ENCODE measurements at places on chromosomes 2 and 18.
A peak's percentile ranks its signal among the peaks of the same experiment; 100 is the strongest.

- no peak for DNase-seq
These were observed 24.4 kb upstream of the GPR39 start for GRCh38 chr2:132392221-132392620.

DNA sequence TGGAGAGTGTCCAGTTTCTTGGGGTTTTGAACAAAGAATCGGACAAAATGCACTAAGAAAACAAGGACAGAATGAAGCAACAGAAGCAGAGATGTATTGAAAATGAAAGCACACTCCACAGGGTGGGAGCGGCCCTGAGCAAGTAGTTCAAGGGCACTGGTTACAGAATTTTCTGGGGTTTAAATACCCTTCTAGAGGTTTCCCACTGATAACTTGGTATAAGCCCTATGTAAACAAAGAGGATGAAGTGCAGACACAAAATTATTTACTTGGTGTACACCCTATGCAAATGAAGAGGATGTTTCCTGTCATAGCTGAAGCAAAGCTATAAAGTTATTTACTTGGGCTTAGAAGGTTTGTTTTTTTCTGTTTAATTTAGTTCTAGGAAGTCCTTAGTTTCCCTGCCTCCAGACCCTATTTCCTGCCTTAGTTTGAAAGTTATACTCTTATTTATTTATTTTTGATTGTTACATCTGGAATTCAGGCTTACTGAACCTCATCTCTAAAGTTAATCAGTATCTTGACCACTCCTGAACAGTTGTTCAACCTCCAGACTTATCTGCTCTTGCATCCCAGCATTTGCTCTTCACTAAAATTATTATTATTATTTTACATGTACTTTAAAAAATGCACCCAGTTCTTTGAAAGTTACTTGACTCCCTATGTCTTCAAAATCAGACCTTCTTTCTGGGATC, 193.5 kb downstream of the SPP2 start:
- DNase-seq = no peak

- DNase-seq = no peak
These were observed 54.1 kb downstream of the E2F6 start for GRCh38 chr2:11411768-11412448.

GRCh38 chr2:207319316-207319715, 153.6 kb upstream of the KLF7 start:
- DNase-seq = no peak

DNA sequence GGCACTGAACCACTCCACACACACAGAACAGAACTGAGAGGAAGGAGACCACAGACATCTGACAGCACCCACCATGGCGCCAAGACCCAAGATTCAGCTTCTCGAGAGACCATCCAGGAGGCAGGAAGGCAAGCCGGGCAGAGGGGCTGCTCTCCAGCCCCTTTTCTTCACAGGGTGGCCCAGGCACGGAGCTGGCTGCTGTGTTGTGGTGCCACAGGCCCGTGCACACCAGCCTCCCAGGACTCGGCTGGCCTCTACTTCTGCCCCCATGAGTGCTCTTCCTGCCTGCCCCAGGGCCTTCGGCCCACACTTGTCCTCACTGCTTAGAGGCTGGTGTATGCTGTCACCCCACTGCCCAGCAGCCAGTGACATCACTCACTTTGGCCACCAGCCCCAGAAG, 547.6 kb upstream of the RAB6C start:
- no peak for DNase-seq

DNA sequence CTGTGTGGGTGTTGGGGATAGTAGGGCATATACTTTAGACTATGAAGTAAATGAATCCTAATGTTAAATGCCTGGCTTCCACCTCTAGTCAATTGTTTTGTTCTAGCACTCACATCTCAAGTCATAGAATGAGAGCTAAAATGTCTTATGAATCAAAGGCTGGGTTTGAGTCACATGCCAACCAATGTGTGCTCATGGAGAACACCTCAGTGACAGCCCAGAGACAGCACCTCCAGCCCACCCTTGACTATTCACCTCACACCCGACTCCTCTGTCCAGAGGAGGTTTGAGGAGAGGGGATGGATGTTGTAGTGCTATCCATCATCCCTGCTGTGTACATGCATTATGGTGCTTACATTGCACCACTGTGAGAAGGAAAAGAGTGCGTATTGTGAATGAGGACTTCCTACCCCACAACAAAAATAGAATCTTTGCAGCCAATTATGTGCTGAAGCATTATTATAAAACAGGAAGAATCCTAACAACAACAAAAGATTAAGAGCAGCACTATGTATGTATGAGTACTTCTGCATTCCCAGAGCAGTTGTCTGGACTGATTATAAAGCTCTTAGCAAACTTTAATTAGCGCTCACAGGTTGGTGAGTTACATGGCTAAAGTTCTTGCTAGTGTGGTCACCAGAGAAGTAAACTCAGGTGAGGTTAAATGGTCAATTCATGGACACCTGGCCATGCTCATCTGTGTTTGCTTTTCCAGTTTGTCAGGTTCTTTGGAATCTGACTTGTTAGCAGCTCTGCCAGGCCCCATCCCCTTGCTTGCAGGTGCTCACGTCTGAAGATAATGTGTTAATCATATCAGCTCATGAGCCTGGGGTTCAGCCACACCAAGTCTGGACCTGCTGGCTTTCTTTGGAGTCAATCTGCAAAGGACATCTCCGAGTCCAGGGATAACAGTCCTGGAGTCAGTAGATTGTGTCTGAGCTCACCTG, 55.3 kb upstream of the NABP1 start:
- peak; percentile 49 for DNase-seq

DNA sequence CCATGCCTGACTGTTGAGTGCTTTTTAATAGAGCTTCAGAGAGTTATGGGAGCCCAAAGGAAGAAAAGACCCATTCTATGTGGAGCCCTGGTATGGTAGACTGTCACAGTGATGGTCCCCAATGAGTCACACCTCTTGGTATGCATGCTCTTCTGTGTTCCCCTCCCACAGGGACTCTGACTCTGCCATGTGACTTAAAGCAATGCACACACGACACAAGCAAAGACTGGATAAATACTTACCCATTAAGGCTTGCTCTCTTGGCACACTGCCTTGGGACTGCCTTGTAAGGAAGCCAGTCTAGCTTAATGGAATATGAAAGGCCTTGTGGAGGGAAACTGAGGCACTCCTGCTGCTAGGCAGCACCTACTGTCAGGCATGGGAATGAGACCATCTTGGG, 16.7 kb upstream of the DTNB start:
- DNase-seq = no peak

- DNase-seq = no peak
These were observed 118.9 kb upstream of the COL5A2 start for GRCh38 chr2:189298481-189298880.

DNA sequence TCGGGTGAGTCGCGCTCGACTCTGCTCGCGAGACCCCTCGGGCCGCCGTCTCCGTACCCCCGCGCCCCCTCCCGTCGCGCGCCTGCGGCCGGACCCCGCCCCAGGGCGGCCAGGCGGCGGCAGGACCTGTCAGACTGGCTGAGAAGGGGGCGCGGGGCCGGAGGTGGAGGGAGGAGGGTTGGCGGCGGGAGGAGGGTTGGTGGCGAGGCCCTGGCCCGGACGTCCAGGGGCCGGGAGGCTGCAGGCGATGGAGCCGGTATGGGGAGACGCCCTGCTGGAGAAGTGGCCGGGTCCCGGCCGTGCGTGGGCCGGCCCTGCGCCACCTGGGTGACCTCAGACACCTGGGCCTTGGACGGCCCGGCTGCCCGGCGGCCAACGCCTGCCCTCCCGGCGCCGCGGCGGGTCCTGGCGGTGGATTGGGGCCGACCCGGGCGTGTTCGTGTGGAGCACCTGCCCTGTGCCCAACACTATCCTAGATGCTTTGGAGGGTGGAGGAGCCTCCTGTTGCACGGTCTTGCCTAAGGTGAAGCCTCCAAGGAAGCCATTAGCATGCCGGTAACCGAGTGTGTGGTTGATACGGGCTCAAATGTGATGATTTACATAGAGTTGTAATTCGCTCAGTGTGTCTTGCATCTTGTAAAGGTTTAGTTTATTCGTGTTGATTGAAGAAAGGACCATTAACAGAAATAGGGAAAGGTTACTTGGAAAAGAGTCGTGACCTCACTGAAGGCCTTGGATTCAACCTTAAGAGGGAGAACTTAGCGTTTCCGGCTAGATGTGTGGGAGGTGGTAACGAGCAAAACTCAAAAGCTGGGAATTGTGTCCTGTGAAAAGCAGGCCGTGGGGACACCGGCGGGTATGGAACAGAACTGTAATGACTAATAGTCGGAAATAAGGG, 550 bp downstream of the MYL12B start:
- no peak for DNase-seq

DNA sequence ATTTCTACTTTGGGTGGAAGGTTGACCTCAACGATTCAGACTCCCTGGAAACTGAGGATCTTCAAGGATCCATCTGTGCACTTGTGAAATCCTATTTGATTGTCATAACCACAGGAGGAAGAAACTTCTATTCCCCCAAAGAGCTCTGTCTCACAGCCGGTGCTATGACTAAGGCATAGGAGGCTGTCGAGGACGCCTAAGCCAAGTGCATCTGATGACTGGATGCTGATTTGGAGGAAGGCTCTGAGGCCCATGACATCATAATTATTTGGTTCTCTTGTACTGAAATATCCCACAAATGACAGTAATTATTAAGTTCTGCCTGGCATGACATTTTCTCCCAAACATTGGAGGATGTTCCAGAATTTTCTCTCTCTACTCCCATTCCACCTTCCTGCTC, 13.8 kb upstream of the KCNF1 start:
- DNase-seq = no peak

- DNase-seq = no peak
These were observed 48.7 kb upstream of the FN1 start for GRCh38 chr2:215484570-215484969.

DNA sequence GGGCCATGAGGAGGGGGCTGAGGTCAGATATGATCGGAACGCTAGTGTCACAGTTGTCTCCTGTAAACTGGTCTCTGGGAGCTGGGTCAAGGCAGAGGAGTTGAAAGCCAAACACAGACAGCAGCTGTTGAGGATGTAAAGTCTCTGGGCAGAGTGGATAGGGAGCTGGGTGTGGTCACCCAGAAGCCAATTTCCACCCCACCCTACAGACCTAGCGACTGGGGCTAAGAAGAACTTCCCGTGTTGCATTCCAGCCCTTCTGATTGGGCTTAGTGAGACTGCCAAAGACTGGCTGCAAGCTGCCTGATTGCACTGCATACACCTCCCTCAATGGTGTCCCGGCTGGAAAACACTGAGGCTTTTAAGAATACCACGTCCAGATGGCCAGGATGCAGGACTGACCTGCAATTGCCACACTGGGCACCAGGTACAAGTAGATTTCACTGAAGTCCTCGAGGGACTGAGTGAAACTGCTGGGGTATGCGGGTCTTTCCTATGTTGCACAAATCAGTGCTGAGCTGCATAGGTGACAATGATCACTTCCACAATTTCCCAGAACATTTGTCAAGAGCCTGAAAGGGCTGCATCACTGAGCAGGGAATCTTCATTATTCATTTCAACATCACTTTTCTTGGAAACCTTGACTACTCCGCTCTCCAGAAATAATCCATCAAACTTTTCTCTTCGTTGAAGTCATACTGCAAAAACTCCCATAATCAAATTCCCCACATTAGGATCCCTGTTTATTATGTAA, 43.1 kb upstream of the EML4 start:
- no peak for DNase-seq

- DNase-seq = no peak
These were observed 73.0 kb downstream of the FARSB start for GRCh38 chr2:222582928-222583327.

DNA sequence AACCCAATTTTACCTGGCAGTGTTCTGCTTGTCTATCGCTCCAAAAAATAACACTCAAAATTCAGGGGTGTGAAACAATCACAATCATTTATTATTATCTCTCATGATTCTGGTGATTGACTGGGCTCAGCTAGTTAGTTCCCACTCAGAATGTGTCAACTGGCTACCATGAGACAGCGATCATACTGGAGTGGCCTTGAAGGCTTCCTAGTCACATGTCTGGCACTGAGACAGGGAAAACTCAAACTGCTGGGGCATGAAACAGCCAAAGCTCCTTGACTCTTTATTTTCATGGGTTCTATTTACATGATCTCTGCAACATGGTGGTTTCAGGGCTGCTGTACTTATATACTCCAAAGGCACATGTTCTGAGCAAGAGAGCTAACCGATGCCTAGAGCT, 6.2 kb upstream of the ANXA4 start:
- DNase-seq = no peak

DNA sequence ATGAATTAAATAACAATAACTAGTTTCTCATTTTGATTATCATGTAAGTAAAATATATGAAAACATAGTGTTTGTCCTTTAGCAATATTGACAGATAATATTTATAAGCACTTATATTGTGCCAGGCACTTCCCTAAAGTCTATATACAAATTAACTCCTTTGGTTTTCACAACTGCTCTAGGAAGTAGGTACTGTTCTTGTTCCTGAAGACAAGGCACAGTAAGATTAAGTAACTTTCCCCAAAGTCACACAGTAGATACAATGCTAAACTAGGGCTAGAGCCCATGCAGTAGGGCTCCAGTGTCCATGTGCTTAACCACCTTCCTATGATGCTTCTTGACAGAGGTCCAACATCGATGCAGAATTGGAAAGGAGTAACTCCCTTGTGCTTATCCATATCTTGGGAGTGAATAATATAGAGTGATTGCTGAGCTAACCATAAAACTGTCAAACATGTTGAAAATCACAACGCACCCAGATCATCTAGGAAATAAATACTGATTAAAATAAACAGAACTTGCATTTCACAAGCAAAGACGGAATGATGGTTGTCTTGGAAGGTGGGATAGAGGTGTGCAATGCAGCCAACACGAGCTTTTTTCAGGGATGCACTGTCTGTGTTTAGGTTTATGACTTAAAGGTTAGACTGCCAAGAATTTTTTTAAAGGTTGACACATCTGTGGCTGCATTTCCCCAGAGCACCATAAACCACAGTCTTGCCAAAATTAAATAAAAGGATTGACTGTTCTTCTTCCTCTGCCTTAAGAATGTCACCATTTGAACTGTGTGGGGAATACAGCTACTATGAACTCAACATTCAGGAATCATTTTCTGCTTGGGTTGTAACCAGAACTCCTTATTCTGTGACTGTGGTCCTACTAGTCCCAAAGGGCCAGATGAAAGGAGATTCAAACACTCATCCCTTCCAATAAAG, 80.8 kb downstream of the ANKRD44 start:
- no peak for DNase-seq

GRCh38 chr18:55317864-55318263, 270.1 kb downstream of the TCF4 start:
- DNase-seq = no peak

DNA sequence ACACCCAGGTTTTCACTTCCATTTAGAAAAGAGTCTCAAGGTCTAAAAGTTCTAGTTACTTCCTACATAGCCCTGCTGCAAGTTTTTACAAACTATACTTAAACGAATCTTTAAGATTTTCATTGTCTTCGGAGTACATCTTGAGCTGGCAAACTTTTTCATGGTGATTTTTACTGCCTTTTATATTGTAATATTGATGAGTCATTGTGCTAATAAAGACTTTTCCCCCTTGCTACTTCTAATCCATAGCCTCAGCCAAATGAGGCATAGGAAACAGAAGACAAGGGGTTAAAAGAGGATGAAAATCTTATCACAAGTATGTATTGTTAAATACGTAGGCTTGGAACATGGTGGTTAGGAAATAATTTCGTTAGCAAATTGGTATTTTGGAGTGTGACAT, 4.1 kb downstream of the DPP10 start:
- no peak for DNase-seq

GRCh38 chr18:35408843-35409261, 31.7 kb upstream of the ZNF396 start:
- no peak for DNase-seq

GRCh38 chr18:9755615-9756014, 47.5 kb downstream of the RAB31 start:
- DNase-seq = no peak
